Activated T-helper 1 cell treated with Interleukin-2 at 50 U/mL for 16 hours (primary cell): ENCODE measurements at places on chromosomes 5 and 9.

- no peak for DNase-seq
These were observed 57.0 kb downstream of the TTC39B start for GRCh38 chr9:15249981-15250380.

DNA sequence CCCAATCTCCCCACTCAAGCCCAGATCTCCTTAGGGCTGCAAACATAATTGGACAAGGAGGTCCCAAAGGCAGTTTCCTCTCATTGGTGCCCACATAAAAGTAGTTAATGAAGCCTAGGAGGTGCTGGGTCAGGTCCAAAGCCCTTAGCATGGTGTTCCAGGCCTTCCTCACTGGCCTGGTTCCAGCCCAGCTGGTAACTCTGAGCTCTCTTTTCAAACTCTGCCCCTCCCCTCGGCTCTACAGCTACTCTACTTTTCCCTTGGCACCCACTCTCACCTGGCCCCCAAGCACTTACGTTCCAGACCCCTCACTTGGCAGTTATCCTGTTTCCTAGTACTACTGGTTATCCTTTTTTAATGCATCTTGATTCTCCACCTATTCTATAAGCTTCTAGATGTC is 9.9 kb downstream of the SEPTIN8 start:
- DNase-seq = no peak

GRCh38 chr9:89138463-89139390 is 39.9 kb downstream of the SHC3 start:
- no peak for DNase-seq

DNA sequence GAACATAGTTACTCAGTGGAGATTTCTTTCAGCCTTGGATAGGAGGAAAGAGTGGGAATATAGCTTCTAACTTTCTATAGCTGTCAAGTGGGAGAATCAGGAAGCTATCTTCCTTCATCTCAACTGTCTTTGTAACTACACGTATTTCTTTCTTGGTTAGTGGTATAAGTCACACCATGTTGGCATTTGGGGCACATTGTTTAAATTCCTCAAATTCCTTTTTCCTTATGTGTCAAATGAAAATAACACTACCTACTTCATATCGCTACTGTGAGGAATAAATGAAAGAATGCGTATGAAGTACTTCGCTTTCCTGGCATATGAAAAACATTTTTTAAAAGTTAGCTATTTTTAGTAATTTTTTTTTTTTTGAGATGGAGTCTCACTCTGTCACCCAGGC is 1082.5 kb upstream of the WWC1 start:
- no peak for DNase-seq
